ENCODE measurements at places on chromosomes 5 and 9.

DNA sequence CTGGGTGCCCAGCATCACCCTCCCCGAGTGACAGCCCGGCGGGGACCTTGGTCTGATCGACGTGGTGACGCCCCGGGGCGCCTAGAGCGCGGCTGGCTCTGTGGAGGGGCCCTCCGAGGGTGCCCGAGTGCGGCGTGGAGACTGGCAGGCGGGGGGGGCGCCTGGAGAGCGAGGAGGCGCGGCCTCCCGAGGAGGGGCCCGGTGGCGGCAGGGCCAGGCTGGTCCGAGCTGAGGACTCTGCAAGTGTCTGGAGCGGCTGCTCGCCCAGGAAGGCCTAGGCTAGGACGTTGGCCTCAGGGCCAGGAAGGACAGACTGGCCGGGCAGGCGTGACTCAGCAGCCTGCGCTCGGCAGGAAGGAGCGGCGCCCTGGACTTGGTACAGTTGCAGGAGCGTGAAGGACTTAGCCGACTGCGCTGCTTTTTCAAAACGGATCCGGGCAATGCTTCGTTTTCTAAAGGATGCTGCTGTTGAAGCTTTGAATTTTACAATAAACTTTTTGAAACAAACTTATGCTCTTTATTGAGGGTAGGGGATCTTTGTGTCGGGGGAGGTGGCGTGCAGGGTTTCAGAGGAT lies 1.3 kb downstream of the GADD45G start:
- DNase-seq, result peak; percentile 11

DNA sequence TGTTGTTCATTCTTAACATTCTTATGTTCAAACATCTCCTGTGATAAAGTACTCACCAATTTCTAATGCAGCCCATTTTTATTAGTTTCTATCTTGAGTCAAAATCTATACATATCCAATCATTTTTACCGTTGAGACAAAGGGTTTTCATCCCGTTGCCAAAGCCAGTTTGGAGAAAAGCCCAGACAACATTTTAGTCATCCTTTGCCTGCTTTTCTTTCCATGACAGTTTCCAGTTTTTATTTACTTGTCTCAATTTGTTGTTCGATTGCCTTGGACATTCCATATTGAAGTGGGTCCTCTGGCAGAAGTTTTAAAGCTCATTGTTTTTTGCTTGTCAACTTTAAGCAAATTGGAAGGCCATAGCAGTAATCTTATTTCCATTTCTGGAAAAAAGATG lies 123.9 kb downstream of the RAB3C start:
- DNase-seq, result no peak

DNA sequence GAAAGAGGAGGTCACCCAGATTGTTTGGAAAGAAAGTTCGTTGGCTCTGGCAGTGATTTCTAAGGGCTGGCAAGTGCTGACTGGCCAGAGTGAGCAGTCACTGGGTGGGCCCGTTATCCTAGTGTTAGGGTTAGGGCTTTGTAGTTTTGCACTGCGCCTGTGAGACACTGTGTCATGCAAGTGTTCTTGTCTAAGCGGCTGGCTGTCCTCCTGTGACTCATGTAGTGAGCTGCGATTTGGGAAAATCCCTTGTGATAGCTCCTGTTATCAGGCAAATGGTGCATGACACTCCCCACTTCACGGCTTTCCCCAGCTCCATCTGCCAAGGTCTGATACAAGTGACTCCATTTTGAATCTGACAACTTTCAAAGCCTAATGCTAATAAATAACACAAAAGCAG lies 526.0 kb upstream of the ADAMTS16 start:
- no peak for DNase-seq

DNA sequence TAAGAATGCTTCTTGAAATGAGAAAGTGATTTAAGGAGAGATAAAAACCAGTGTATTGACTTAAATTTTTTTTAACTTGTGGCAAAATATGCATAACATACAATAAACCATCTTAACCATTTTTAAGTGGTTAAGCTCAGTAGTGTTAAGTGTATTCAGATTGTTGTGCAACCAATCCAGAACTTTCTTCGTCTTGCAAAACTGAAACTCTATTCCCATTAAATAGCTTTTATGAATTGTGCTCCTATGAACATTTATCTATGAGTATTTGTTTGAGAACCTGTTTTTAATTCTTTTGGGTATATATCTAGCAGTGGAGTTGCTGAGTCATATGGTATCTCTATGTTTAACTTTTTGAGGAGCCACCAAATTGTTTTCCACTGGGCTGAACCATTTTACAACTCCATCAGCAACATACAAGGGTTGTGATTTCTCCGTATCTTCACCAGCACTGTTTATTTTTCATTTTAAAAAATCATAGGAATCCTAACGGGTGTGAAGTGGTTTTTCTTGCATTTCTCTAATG lies 76.6 kb upstream of the ACTBL2 start:
- DNase-seq, result no peak

GRCh38 chr9:22683700-22684075 lies 237.1 kb downstream of the DMRTA1 start:
- DNase-seq, result no peak

DNA sequence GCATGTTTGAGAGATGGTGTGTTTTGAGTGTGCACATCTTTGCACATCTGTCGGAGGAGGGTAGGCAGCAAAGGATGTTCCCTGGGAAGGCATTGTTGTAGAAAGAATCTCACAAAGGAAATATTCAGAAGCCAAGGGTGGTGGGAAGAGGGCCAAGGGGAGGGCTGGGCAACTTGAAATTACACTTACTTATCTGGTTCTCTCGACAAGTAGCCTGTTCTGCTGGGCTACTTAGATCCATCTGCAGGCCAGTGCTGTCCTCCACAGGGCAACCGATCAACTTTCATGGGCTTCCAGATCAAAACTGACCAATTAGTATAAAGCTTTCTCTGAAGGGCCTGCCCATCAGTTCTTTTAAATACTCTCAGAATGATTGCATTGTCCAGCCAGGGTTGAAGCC lies 495.2 kb downstream of the GADD45G start:
- DNase-seq, result no peak

GRCh38 chr5:172602783-172603231 lies 38.3 kb upstream of the NEURL1B start:
- DNase-seq, result no peak

- DNase-seq, result no peak
Observed at GRCh38 chr5:136308212-136308795, 57.0 kb downstream of the TRPC7 start.

- DNase-seq, result no peak
Observed at GRCh38 chr9:80797831-80798688, 891.3 kb downstream of the TLE1 start.

DNA sequence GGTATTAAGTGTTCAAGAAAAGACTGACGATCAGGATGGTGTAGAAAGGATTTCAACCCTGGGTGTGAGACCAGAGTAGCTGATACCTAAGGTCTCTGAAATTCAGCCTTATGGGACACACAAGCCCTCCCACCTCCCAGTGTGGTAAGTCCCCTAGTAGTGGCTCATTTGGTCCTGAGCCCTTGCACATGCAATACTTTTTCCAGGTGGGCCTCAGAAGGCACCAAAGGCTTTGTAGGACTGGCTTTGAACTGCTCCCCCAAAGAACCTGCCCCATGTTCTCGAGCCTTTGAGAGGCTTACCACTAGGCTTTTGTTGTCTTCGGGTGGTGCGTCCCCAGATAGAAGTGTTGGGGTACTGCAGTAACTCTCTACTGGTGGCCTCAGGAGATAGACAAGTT lies 803 bp downstream of the GARIN3 start:
- no peak for DNase-seq

DNA sequence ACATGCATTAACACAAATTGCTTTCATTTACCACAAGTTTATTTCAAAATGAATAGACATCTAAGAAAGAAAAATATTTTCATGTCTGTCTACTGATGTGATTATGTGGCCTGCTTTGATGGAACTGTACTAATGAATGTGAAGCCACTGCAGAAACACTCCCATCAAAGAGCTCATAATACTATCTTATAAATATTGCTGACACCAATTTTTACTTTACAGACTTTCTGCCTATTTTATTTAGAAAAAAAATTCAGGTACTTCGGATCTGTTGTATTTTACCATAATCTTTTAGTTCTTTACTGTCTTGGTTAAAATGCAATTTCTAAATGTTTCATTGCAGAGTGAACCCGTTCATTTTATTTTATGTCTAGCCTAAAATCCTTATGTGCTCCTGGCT lies 281.9 kb downstream of the ICE1 start:
- no peak for DNase-seq

DNA sequence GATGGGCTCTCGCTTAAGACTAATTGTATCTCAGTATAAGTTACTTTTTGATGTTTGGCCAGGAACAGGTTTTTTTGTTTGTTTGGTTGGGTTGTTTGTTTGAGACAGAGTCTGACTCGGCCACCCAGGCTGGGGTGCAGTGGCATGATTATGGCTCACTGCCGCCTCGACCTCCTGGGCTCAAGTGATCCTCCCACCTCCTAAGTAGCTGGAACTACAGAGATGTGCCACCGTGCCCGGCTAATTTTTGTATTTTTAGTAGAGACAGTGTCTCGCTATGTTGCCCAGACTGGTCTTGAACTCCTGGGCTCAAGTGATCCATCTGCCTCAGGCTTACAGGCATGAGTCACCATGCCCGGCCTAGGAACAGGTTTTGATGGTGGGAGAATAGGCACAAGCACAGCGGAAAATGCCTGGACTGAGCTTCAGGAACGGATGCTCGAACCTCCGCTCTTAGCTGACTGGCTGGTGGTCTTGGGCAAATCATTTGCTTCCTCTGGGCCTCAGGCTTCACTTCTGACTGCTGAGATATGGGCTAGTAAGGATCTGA lies 11.4 kb upstream of the SYNPO start:
- DNase-seq, result no peak

DNA sequence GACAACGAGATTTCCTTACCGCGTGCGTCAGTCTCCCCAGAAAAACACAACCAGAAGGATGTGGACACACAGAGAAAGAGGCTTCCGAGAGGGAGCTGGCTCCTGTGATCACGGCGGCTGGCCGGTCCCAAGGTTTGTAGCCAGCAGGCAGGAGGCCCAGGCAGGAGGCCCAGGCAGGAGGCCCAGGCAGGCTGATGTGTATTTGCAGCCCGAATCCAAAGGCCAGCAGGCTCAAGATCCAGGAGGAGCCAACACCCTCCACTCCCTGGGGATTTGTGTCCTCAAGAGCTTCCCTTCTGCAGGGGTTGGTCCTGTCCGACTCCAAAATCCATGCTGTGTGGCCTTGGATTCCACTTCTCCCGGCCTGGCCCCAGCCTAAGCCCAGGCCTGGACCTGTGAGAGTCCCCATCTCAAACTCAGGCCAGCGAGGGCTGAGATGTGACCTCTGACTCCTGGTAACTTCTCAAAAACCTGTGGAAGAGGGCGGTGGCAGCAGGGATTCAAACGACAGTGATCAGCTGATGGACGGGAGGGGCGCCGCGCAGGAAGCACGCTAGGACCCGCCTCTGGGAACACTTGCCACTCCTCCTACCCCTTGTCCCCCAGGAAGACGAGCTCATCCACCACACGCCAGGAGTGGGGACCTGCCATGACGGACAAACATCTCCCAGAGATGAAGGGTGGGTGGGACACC lies 75.0 kb upstream of the PPP1R26 start:
- no peak for DNase-seq

DNA sequence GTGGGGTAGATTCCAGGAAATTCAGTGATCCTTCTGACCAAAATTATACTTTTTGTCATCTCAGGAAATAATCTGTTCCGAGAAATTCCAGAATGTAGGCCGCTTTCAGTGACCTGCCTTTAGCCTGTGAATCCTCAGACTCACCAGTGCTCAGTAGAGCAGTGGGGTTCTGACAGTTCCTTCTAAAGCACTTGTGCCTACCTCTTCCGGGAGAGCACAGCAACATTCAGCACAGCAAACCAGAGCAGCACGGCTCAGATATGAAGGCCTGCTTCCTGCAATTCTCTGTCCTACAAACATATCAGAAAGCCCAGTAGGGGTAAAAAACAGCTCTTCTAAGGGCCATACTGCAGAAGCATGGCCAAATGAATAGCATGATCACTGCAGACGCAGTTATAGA lies 15.0 kb downstream of the FANCC start:
- DNase-seq, result no peak

- no peak for DNase-seq
Observed at GRCh38 chr5:143302341-143303045, 101.0 kb downstream of the NR3C1 start.

GRCh38 chr5:14737291-14737690 lies 72.8 kb downstream of the OTULIN start:
- no peak for DNase-seq

GRCh38 chr9:3842839-3843238 lies 317.0 kb upstream of the RFX3 start:
- no peak for DNase-seq

Data from stimulated activated CD4-positive, alpha-beta T cell treated with anti-CD3 and anti-CD28 coated beads, Interleukin-15, amount 100 ng/mL, for 48 hours (primary cell).